ENCODE measurements at places on chromosomes 6 and 20.

DNA sequence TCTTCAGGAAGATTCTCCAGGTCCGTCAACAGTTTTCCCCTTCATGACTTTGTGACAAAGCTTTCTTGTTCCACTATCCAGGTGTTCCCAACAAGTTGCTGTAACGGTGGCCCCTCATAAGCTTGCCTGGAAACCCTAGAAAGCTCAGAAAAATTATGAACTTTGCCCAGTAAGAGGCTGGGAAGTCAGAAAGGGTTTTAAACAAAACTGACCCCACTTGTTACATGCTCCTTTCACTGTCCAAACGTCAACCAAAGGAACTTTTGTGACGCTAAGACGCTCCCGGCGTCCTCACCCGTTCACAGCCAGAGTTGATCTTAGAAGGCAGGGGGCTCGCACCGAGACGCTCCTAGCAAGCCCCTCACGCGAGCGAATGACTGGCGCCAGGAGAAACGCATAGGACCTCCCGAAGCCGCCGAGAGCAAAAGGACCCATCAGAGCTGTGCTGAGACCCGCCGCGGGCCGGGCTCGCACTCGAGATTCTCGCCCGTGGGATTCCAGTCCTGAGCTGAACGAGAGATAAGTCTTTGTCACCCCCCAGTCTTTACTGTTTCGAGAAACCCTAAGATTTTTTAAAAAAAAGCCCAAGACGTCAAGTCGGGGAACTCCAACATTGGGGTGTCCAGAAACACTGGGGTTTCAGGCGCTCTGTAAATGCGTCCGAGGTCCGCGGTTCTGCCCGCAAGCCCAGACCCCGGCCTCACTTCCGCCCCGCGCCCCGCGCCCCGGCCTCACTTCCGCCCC, 544 bp upstream of the ACAT2 start:
- no peak for DNase-seq

- DNase-seq = no peak
These were observed 68.1 kb upstream of the SNRPB2 start for GRCh38 chr20:16661756-16662155.

- DNase-seq = no peak
These were observed 69.8 kb downstream of the TMEM170B start for GRCh38 chr6:11607383-11607782.

DNA sequence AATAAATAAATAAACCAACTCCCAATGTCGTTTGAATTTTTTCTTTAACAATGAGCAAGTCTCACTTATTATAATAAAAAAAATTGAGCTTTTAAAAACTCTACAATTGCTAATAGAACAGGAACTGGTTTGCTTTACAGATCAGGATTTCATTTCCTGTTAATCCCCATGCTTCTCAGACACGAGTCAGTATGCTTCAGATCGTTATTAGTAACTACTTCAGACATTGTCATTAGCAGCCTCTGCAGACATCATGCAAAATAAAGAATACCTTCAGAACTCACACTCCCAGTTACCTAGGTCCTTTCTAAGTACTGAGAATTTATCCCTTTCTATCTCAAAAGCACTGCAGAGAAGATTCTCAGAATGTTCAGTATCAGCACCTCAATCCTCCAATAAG, 10.0 kb upstream of the FAM210B start:
- no peak for DNase-seq

GRCh38 chr6:56101141-56101553, 146.2 kb downstream of the COL21A1 start:
- peak; percentile 83 for DNase-seq

DNA sequence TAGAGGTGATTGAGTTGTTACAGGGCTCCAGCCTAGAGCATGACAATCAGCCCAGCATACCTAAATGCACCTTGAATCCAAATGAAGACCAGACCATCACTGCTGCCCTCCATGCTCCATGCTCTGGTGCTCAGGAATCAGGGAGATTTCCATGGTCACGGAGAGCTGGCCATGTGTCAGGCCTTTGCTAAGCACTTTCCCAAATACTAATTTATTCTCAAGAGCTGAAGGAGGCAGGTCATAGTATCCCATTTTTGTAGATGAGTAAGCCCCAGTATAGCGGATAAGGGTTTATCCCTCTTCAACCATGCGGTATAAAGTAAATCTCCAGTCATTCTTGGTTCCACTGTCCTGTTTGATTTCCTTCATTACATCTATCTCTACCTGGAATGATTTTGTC, 240.8 kb downstream of the TFAP2A start:
- no peak for DNase-seq

DNA sequence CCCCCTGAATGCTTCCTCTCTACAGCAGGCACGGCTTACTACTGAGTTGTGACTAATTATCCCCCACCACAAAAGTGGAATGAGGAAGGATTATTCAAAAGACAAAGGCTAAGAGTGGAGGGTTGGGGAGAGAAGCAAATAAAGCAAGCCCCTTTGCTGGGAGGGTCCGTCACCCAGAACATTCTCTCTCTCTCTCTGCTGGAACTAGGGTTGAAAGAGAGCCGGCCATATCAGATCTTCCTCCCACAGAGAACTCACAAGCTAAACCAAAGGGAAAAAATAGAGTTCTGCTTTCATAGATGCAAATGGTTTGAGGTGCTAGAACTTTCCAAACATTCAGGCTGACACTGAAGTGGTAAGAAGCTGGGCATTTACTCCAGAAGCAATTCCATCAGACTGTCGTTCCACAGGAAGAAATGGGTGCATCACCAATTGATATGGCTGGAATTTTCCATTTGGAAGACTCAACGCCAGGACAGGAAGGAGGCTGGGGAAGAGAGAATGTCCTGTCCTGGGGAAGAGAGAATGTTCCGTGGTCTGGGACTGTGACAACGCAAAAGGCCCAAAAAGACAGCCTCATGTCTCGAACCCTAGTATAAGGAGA, 7.9 kb downstream of the ZMYND8 start:
- DNase-seq = no peak

- peak; percentile 1 for DNase-seq
These were observed 66.7 kb downstream of the RPP21 start for GRCh38 chr6:30411515-30412207.

- no peak for DNase-seq
These were observed 556 bp downstream of the NKX2-4 start for GRCh38 chr20:21396599-21397340.

DNA sequence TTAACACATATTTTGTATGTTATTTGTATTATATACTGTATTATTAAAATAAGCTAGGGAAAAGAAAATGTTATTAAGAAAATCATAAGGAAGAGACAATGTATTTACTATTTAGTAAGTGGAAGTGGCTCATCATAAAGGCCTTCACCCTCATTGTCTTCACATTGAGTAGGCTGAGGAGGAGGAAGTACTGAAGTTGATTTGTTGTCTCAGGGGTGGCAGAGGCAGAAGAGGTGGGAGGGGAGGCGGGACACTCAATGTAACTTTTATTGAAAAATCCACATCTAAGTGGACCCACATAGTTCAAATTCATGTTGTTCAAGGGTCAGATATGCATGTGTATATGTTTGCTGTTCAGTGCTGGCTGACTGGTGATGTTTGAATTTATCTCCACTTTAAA, 210.2 kb upstream of the CITED2 start:
- DNase-seq = no peak

DNA sequence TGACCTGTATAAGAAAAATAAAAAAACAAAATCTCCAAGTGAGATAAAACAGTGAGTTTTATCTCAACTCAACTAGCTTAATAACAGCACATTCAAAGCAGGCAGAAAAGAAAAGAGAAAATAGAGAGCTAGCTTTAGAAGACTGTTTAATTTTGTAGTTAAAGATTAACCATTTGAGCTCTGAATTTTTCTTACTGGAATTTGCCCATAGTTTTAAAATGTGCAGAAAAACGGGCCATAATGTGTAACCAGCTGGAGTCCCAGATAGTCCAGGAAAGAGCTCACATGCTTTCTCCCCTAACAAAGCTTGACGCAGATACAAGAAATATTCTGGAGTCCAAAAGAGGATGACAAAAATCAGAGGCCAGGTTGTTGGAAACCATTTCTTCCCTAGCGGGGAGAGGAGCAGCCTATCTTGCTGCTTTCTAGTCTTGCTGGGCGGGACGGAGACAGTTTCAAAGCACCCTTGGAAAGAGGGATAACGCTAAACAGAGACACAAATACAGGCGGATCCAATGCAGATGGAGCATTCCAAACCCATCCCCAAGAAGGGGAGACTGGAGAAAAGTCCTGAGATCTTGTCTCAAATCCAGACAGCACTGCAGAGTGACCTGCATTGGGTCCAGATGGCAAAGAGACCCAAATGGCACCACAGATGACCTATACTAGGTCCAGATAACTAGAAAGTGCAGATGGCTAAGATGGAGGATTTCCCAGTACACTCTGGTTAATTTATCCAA, 16.1 kb downstream of the TTK start:
- DNase-seq = no peak

GRCh38 chr6:131825946-131826345, 18.1 kb downstream of the ENPP1 start:
- DNase-seq = no peak

GRCh38 chr20:49979030-49979832, 3.5 kb upstream of the SNAI1 start:
- no peak for DNase-seq

DNA sequence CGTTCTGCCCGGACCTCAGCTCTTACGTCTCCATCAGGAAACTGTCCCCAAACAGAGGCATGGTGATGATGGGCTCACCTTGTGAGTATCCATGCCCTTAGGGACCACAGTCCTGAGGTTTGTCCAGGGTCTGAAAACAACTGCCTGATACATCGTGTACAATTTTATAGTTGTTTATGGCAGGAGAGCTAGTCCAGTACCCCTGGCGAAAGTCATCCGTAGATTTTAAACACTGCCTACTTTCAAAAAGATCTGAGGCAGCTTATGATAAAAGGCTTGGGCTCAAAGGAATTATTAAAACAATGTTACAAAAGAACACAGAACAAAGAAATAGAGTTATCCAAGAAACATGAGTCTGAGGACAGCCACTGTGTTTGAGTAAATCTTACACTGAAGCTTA, 14.0 kb downstream of the NTSR1 start:
- DNase-seq = no peak

DNA sequence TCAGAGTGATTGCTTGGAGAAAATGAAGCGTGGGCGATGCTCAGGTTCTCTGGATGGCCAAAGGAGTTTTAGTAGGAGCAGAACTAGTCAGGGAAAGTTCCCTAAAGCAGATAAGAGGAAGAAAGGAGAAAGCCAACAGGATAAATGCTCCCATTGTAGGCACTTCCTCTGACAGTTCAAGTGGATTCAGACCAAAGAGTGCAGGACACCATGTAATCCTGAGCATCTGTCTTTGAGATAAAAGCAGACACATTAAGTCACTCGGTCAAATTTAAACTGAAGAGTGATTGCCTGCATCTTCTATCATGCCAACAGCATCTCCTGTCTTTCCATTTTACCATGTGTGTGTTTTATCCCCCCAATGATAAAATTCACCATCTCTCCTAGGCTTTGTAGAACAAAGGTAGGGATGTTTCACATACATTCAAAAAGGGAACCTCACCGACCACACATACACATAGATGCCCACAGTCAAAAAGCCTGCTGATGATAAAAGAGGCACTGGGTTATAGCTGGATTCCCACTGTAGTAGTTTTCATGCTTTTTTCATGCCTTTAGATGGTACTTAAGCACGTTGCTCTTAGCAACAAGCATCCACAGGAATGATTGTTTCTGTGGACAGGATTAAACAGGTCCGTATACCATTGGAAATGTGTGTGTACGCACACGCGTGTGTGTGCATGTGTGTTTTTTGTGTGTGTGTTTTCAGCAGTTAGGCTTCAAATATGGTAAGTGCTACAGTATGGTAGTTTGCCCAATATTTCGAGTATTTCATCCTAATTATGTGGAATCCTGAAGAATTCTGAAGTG, 7.0 kb downstream of the GRIK2 start:
- DNase-seq = no peak

- no peak for DNase-seq
These were observed 111.6 kb downstream of the TENT5A start for GRCh38 chr6:81640891-81641290.

- peak; percentile 49 for DNase-seq
These were observed 73.4 kb downstream of the PRDM1 start for GRCh38 chr6:106159531-106159940.

GRCh38 chr6:684831-685636, 7.9 kb downstream of the EXOC2 start:
- DNase-seq = no peak

GRCh38 chr20:44720997-44721784, 6.0 kb downstream of the CCN5 start:
- no peak for DNase-seq

GRCh38 chr6:5328800-5329199, 67.5 kb downstream of the FARS2 start:
- DNase-seq = no peak

DNA sequence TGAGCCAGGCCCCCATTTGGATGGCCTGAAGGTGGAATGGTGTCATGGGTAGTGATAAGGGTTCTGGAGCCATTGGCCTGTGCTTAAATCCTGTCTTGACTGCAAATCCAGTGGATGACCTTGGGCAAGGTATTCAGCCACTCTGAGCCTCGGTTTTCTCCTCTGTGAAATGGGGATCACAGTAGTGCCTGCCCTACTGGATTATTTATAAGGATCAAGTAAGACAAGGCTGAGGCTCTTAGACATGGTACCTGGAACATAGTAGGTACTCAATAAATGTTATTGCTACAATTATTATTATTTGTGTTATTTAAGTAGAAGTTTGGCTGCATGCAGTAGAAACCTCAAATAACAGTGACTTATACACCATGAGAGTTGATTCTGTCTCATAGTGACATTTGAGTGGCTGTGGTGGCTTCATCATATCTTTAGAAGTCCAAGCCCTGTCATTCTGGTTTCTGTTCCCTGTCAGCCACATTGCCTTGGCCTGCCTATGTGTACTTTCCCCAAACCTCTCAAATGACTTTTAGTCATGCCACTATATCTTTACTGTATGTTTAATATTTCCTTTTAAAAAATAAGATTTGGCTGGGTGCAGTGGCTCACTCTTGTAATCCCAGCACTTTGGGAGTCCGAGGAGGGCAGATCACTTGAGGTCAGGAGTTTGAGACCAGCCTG, 37.6 kb upstream of the CHMP4B start:
- no peak for DNase-seq

GRCh38 chr6:1577896-1578745, 31.6 kb upstream of the FOXC1 start:
- no peak for DNase-seq

DNA sequence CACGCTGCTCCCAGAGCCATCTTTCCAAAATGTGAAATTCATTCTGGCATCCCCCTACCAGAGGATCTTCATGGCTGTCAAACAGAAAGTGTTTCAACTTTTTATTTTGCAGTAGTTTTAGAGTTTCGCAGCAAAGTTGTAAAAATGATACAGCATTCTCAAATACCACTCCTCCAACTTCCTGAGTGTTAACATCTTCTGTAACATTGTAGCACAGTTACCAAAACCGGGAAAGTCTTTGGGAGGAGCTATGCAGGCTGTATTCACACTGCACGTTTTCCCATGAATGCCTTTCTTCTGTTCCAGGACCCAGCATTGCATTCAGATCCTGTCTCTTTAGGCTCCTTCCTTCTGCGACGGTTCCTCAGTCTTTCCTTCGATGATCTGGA, 30.1 kb downstream of the CDYL start:
- no peak for DNase-seq

DNA sequence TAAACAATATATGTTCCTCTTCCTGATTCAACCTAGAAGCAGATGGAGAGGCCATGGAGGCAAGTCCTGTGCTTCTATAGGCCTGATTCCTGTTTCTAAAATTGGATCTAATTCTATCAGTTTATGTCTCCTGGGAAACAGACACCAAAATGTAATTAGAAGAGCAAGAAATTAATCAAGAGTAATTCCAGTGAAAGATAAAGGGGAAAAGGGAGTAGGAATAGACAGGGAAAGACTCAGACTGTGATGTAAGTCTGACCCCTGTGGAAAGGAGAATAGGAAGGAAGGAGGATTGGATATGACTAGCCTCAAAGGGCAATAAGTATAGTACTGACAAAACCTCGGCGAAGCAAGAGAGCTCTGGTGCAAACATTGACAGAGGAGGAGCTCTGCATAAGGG, 33.9 kb upstream of the FBXO30 start:
- no peak for DNase-seq

Data from AG09319 (cell line).